ENCODE measurements at places on chromosomes 1 and 21.

- DNase-seq: no peak
These were observed 97.8 kb downstream of the MRPL37 start for GRCh38 chr1:54297596-54298283.

- DNase-seq: no peak
These were observed 215.4 kb downstream of the OLFM3 start for GRCh38 chr1:101781201-101781831.

- DNase-seq: no peak
These were observed 205.0 kb downstream of the HMCN1 start for GRCh38 chr1:185939142-185939541.

GRCh38 chr1:74396462-74396861 is 115.9 kb downstream of the LRRC53 start:
- DNase-seq: no peak

DNA sequence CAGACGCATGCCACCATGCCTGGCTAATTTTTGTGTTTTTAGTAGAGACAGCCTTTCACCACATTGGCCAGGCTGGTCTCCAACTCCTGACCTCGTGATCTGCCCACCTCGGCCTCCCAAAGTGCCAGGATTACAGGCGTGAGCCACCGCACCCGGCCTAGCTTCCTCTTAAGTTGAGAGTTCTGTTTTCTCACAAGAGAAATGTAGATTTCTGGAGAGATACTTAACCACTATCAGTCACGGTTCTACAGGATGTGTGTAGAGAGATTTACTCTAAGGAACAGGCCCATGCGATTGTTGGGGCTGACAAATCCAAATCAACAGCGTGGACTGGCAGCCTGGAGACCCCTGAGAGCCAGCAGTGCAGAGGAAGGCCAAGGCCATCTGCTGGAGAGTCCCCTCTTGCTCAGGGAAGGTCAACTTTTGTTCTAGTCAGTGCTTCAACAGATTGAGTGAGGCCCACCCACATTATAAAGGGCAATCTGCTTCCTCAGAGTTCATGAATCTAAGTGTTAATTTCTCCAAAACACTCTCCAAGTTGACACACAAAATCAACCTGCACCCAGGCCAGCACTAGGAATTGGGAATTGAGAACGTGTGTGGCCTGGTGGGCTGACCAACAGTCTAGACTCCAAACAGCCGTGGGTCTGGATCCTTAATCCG is 38.7 kb downstream of the CHAF1B start:
- peak; percentile 25 for DNase-seq

GRCh38 chr1:164101802-164102201 is 457.2 kb upstream of the PBX1 start:
- DNase-seq: no peak

GRCh38 chr1:173489149-173489600 is 12.0 kb downstream of the PRDX6 start:
- DNase-seq: no peak

- peak; percentile 6 for DNase-seq
These were observed 58.5 kb downstream of the SLC66A1 start for GRCh38 chr1:19370453-19371170.

DNA sequence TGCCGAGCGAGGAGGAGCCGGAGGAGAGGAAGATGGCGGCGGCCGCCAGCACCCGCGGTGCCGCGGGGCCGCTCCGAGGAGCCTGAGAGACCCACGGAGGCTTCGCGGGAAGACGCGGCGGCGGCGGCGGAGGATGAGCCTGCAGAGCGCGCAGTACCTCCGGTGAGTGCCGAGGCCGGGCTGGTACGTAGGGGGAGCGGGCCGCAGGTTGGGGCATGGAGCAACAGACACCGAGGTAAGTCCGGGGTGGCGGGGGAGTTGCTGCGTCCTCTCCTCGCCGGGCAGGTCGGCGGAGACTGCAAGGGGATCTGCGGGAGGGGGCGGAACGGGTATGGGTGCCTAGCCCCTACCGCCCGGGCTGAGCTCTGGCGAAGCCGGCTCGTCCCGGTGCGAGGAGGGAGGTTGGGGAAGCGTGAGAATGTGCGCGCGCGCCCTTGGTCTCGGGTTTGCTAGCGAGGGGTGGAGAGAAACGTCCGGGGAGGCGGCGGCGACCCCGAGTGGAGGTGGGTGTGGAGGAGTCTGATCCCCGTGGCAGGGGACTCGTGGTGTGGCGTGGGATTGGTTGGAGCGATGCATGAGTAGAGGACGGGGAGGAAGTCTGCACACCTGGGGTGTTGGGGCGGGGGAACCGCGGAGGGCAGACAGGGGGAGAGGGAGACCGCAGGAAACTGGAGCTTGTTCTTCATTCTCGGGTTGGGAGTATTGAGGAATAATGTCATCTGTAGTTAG is at the start of gene SMG7:
TSS of gene SMG7 (plus strand) at position 12 of the 729 bp plus-strand sequence. CDS start at position 134, 122 bp downstream.
- peak; percentile 64 for DNase-seq

Data from inflammatory macrophage treated with lipopolysaccharide for 1 hour (primary cell).